ENCODE measurements at places on chromosomes 11 and 22. TPM values are rescaled to one million over a fixed set of nuclear protein-coding genes. Genes with fewer than 3 reads are reported as not detected.

The OR51G1 gene
- not detected for total RNA-seq

The SLC2A11 gene
- total RNA-seq: 13.4 TPM

The GRIK4 gene
- total RNA-seq: under 0.01 TPM

The OR51B5 gene
- total RNA-seq: 0.13 TPM

The MMP12 gene
- 0.17 TPM for total RNA-seq

The PRG2 gene
- total RNA-seq: 0.73 TPM

The ZDHHC5 gene
- 47.3 TPM for total RNA-seq

The ADAMTS8 gene
- total RNA-seq: 0.07 TPM

The MUC6 gene
- total RNA-seq: not detected

The EPS8L2 gene
- total RNA-seq: 44.8 TPM

The RHBDD3 gene
- total RNA-seq: 17.6 TPM

The FKBP2 gene
- 81.8 TPM for total RNA-seq

The CCDC116 gene
- total RNA-seq: 0.20 TPM

The RPS6KB2 gene
- total RNA-seq: 36.5 TPM

The APOA1 gene
- total RNA-seq: 6.8 TPM

The KCNC1 gene
- total RNA-seq: not detected

The TNNT3 gene
- 0.33 TPM for total RNA-seq

The BMAL1 gene
- total RNA-seq: 9.7 TPM

The APOL6 gene
- 9.4 TPM for total RNA-seq

The UPB1 gene
- total RNA-seq: under 0.01 TPM

The OR5AR1 gene
- not detected for total RNA-seq

The E2F8 gene
- total RNA-seq: 0.13 TPM

The PHLDA2 gene
- total RNA-seq: 5.8 TPM

The CCDC81 gene
- total RNA-seq: 4.2 TPM

The DEPDC7 gene
- total RNA-seq: 4.6 TPM

The MS4A2 gene
- total RNA-seq: not detected

The WBP2NL gene
- total RNA-seq: 0.73 TPM

The XNDC1N gene
- total RNA-seq: 7.2 TPM

The C11orf87 gene
- 1.9 TPM for total RNA-seq

The ZNF215 gene
- total RNA-seq: 3.8 TPM

The WNT11 gene
- not detected for total RNA-seq

All from smooth muscle cell of the pulmonary artery (primary cell).